ENCODE measurements at places on chromosomes 12 and 14. TPM values are rescaled to one million over a fixed set of nuclear protein-coding genes. Genes with fewer than 3 reads are reported as not detected.

The MSRB3 gene
- total RNA-seq: 19.9 TPM

The DLGAP5 gene
- 12.8 TPM for total RNA-seq

GRCh38 chr12:27422697-27423096 lies 23.8 kb upstream of the SMCO2 start:
- H3K27me3 ChIP-seq: peaks cover 3% of the 10 kb centered on the region
- no peaks in the 10 kb centered on the region for H3K4me1 ChIP-seq
- no peak overlapping the region for H3K4me3 ChIP-seq
- DNase-seq: no peak

DNA sequence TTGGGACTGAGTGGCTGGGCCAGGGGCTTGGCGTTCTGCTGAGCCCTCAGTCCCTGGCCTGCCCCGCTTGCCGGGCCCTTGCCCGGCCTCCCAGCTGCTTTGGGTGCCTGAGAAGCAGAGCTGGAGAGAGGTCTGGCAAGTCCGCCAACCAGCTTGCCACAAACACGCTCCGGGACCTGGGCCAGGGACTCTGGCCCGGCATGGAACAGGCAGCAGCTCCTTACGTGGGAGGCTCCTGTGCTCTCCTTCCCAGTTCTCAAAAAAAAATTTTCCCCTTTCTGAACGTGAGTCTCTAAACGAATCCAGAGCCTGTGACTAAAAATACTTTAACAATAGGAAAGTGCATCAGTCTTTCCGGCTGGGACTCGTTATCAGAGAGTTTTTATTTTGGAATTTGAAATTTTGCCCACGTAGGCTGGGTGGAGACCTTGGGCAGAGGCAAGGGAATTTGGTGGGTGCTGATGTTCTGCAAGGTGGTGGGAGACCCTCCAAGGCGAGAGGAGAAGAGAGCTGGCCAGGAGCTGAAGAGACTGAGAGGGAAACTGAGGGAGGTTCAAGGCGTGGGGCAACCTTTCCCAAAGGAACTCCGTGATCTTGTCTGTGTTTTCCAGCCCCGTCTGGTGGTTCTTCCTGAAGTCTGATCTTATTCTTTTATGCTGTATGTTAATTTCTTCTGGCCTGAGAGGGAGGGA lies 6.8 kb upstream of the NR4A1 start:
- no peak for DNase-seq
- peaks cover 3% of the 10 kb centered on the region for H3K36me3 ChIP-seq
- peaks cover 13% of the 10 kb centered on the region for H3K4me1 ChIP-seq
- H3K27ac ChIP-seq: peak overlapping the region; percentile 27

DNA sequence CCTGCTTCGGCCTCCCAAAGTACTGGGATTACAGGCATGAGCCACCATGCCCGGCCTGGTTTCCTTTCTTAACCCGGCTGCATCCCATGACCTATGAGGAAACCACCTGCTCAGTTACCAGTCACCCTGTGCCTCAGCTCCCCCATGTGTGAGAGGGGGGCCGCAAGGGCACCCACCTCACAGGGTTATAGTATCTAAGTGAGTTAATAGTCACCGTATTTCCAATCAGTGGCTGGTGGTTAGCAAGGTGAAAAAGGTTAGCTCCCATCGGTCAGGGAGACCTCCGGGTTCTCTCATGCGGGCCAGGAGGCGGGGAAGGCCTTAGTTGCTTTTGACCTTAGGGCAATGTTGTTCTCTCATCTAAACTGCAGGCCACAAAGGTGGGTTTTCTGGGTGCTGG lies 6.7 kb downstream of the LRP1 start:
- DNase-seq: no peak
- no peak overlapping the region for H3K27ac ChIP-seq
- peaks cover 12% of the 10 kb centered on the region for H3K36me3 ChIP-seq
- peaks cover 25% of the 10 kb centered on the region for H3K27me3 ChIP-seq
- H3K4me3 ChIP-seq: no peak overlapping the region
- H3K4me1 ChIP-seq: peaks cover 40% of the 10 kb centered on the region

GRCh38 chr14:64137657-64138290 lies 156.4 kb downstream of the ESR2 start:
- peaks cover 7% of the 10 kb centered on the region for H3K36me3 ChIP-seq
- H3K4me3 ChIP-seq: no peak overlapping the region
- no peaks in the 10 kb centered on the region for H3K4me1 ChIP-seq
- no peaks in the 10 kb centered on the region for H3K27me3 ChIP-seq
- no peak for DNase-seq

DNA sequence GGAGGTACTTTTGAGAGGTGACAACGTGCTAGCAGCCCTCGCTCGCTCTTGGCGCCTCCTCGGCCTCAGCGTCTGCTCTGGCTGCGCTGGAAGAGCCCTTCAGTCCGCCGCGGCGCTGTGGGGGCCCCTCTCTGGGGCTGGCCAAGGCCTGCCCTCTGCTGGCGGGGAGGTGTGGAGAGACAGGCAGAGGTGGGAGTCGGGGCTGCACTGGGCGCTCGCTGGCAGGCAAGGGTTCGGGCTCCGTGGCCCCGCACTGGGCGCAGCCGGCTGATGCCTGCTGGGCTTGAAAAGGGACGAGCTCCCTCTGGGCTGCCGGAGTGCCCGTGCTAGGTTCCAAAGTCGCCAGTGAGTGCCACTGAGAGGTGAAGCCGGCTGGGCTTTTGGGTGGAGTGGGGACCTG lies 580.0 kb downstream of the DIO2 start:
- H3K27me3 ChIP-seq: no peaks in the 10 kb centered on the region
- DNase-seq: no peak
- no peak overlapping the region for H3K27ac ChIP-seq
- H3K36me3 ChIP-seq: no peaks in the 10 kb centered on the region

DNA sequence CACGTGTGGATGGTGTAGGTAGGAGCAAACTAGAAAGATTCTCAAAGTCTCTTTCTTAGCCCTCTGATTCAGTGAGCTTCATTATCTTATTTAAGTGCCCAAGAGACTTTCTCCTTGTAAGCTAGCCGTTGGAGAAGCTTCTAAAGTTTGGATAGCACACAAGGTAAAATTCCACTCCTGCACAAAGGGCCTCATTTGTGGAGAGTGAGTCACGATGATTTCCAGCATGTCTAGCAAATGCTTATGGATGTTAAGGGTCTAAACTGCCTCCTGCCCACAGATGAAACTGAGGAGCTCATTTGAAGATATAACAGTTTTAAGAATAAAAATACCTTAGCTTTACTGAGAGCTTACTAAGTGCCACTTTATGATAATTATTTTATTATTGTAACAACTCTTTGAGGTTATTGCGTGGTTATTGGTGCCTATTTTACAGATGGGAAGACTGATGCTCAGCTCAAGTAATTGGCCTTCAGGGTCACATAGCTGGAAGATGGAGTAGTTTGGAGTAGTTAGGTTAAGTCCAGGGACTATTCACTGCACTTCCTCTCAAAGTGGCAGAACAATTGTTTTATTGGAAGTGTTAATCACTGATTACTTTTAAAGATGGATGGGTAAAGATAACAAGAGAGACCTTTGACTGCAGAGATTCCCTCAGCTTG lies 78.7 kb upstream of the HIF1A start:
- H3K27ac ChIP-seq: no peak overlapping the region
- no peaks in the 10 kb centered on the region for H3K36me3 ChIP-seq
- peaks cover 31% of the 10 kb centered on the region for H3K4me1 ChIP-seq
- no peak for DNase-seq
